ENCODE measurements at places on chromosomes 1 and 21.
A peak's percentile ranks its signal among the peaks of the same experiment; 100 is the strongest.

DNA sequence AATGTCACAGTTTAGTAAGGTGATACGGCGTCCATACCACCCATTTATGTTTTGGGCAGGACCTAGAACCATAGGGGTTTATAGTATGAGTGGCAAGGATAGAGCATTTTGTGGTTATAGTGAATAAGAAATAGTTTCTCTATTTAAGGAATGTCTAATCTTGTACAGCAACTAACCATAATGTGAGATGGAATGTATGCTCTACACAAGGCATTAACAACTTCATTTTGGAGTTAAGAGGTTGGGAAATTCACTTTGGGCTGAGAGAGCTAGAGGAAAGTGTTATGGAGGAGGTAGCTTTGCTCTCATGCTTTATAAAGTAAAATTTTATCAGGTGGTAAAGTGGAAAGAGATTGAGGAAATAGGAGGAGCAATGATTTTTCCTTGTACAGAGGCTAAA is 3.0 kb upstream of the MCL1 start:
- DNase-seq: no peak

- no peak for DNase-seq
These were observed 10.5 kb upstream of the UCK2 start for GRCh38 chr1:165816826-165817497.

DNA sequence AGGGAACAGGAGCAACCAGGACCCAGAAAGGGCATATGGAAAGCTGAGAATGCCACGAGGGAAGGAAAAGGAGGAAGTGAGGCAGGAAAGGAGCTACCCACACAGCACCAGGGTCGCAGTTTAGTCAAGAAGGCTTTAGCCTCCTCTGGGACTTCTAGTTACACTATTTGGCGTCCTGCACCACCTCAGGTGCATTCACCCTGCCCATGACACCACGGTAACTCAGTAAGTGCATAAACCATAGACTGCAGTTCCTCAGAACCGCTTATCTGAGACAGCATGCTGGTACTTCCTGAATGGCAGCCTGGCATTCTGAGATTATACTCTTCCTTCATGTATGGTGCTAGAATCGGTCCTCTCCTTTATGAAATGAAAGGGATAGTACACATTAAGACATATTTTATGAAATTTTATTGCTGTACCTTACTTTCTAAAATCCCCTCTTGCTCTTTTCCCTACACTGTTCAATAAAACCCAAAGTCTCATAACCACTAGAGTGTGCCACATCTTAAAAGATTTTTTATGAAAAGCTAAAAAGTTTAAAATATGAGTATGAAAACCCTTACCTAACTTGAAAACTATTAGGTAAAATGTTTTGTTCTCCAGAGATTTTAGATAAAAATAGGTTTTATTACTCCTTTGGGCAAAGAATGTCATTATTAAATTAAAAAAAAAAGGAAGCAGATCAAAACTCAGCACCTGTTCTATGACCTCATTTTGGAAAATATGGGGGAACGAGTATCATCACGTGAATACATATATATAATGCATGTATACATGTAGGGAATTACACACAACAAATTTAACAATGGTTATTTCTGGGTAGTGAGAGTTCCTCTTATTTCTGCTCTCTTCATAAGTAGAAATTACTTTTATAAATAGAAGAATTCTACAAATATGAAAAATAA is 67.3 kb downstream of the VAV3 start:
- no peak for DNase-seq

- DNase-seq: no peak
These were observed 5.8 kb downstream of the KCNC4 start for GRCh38 chr1:110215621-110216515.

DNA sequence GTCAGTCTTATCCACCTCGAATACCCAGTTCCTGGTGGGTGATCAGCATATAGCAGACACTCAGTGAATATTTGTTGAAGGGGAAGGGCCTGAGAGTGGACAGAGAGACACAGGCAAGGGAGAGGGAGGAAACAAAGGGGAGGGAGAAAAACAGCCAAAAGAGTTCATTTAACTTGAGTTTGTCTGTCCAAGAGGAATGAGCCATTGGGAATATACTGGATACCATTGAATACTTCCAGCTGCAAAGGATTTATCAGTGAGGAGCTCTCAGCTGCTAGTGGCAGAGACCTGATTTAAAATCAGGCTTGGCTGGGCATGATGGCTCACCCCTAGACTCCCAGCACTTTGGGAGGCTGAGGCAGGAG is 11.5 kb upstream of the BGLAP start:
- no peak for DNase-seq

DNA sequence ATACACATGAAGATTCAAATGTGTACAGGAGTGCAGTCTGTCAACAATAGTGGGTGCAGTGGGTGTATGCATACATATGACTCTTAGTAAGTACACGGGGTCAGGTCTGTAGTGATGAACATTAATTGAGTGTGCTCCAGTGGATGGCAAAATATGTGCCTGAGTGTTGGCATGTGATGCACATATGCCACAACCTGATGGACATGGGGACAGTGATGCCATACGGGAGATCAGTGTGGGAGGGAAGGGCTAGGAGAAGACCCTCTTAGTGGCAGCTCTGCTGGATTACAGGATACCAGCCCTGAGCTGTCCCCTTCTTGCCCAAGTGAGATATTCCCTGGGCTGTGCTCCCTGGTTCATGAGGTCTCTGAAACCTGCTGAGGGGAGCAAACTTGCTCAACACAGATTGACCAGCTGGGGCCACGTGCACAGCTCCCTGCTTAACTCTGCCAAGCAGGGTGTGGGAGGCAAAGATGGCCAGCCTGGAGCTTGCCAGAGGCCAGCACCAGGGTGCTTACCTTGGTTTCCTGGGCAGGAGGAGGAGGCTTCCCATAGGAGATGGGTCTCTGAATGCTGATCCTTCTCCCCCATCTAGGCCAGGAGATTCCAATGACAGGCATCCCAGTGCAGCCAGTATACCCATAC is 2.2 kb downstream of the SHISA4 start:
- DNase-seq: no peak

DNA sequence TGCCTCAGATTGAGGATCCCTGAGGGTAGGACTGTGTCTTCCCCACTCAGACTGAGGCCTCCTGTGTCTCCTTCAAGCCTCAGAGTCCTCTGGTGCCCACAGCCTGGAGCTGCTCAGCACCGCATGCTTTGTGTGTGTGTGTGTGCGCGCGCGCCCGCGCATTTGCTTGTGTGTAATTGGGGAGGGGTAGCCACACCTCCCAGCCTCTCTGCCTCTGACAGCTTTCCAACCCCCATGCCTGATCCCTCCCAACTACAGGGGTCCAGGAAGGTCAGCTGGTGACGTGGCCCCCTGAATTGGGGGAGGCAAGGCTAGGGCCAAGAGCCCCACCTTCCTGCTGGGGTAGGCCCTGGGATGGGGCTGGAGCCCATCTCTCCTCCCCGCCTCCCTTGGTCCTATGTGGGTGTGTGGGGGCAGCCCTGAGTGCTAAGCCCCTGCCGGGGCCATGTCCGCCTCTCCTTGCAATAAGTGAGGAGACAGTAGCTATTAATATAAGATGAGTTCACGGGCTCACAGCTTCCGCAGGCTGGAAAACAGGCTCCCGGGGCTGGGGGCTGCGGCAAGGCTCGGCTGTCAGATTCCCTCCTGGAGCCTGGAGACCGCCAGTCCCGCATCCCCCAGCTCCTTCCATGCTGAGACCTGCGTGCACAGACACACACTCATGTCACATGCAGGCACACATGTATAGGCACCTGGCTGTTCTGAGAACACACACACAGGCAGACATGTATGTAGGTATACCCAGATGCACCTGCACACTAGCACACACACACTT is 7.0 kb downstream of the GPR3 start:
- no peak for DNase-seq

GRCh38 chr1:3074800-3075199 is 5.8 kb downstream of the PRDM16 start:
- no peak for DNase-seq

DNA sequence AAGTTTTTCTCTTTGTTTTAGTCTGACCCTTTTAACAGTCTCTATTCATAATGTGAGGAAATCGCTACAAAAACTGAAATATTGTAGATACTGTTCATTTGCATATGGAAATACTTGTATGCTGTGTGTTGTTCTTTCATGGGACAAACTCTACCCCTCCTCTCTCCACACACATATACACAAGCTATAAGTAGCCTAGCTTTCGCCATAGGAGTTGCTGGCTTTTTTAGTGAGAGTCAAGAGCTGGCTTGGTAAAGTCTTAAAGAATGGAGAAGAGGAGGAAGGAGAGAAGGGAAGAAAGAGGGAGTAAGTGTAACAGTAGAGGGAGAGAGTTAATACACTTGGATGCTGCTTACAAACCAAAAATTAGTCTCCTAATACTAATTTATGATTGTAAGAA is 115.6 kb downstream of the RABGAP1L start:
- DNase-seq: no peak

- DNase-seq: peak; percentile 32
These were observed 32.1 kb downstream of the ADCY10 start for GRCh38 chr1:167881786-167882185.

GRCh38 chr1:31591425-31592093 is 15.2 kb downstream of the TINAGL1 start:
- peak; percentile 78 for DNase-seq

DNA sequence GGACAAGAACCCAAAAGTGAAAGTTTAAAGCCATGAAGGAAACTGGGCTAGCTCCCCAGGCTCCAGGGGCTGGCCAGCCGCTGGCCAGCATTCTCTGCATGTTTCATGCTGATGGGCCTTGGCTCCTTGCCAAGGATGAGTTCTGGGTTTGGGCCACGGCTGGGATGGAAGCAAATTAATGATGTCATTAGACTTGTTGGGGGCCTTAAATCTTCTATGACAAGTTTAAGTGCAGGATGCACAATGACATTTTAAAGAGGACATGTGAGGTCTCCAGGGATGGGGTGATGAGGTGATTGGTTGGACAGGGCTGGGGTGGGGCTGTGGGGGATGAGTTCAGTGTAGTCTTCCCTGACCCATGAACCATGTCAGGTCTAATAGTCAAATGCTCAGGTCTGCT is 199.6 kb downstream of the TRABD2B start:
- DNase-seq: peak; percentile 6

- DNase-seq: no peak
These were observed 37.5 kb upstream of the C1orf105 start for GRCh38 chr1:172382990-172383389.

- DNase-seq: no peak
These were observed 25.7 kb downstream of the LAMB3 start for GRCh38 chr1:209626346-209627026.

DNA sequence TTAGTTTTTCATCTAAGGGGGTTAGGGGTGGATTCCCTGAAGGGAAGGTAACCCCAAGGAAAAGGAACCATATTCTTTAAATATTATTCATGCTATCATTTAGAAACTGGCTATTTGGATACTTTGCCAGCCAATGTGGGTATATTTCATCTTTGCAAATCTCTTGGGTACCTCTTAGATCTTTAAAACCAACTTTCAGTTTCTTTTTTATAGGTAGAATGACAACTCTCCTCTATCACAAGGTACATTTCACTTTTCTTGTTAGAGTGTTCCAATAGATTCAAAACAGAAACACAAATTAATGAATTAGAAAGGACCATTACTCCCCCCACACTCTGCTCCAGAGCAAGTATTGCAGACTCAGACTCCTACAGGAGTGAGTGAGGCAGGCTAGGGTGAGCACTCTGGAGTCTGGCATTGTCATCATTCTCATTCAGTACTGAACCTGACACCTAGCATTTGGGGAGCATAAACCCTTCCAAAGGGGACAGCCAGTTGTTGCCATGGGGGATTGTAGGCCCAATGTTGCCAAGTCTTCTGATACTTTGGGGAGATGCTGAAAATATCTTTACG is 43.0 kb downstream of the MACO1 start:
- no peak for DNase-seq

- peak; percentile 23 for DNase-seq
These were observed 58.8 kb upstream of the PRDX6 start for GRCh38 chr1:173418107-173418985.

DNA sequence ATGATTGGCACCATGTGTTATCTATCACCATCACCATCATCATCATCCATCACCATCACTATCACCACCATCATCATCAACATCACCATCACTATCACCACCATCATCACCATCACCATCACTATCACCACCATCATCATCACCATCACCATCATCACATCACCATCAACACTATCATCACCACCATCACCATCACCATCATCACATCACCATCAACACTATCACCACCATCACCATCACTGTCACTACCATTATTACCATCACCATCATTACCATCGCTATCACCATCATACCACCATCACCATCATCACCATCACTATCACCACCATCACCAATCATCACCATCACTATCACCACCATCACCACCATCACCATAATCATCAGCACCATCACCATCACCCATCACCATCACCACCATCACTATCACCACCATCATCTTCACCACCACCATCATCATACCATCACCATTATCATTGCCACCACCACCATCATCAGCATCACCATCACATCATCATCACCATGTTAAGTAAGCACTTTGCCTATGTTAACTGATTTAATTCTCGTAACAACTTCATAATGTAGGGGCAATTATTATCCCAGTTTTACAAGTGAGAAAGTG is 112.8 kb downstream of the LIPI start:
- DNase-seq: no peak

- no peak for DNase-seq
These were observed 212.7 kb upstream of the ESRRG start for GRCh38 chr1:216935901-216936300.

DNA sequence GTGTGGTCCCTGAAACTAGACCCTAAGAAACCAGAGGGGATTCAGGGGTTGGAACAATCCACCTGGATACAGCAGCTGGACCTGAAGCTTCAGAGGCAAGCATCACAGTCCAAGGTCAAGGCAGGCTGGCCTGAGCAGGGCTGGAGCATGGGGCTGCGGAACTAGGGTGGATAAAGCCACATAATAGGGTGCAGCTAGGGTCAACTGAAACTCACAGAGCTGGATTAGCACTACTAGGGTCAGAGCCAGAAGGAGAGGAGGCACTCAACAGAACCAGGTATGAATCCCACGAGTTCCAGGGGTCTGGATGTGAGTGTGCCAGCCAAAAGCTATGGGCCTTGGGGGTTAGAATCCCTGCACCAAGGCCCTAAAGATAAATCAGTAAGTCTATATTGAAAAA is 231.0 kb upstream of the KIAA0040 start:
- no peak for DNase-seq

DNA sequence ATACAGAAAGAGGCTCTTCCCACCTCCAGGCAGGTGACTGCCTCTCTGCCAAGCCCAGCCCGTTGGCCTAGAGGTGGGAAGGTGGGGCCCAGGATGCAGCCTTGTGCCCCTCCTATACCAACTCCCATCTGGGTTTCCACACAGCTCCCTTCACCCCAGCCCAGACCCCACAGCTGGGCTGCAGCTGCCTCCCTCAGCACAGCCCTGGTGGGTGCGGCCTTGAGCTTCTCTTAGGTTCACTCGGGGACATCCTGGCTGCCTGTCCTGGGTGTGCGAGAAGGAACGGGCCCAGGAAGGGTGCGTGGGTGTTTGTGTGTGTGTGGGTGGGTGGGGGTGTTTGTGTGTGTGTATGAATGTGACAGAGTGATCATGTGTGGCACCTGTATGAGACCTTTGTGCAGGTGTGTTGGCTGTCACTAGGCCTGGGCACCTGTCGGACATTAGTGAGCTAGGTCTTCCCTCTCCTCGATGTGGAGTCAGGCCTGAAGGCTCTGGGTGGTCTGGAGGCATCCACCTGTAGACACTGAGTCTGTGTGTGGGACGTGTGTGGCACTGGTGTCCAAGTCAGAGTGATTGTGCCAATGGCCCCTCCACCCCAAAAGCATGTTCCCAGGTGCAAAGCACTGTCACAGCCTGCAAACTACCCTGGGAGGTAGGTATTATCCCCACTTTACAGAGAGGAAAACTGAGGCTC is 30.7 kb downstream of the FOXO6 start:
- no peak for DNase-seq

Measured in EL (cell line).